KBM-7 (cell line): ENCODE measurements at places on chromosomes 3 and 15.

DNA sequence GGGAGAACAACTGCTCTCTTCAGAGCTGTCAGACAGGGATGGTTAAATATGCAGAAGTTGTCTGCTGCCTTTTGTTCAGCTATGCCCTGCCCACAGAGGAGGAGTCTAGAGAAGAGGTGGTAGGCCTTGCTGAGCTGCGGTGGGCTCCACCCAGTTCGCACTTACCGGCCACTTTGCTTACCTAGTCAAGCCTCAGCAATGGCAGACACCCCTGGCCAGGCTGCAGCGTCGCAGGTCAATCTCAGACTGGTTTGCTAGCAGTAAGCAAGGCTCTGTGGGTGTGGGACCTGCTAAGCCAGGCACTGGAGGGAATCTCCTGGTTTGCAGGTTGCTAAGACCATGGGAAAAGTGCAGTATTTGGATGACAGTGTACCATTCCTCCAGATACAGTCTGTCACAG lies 12.3 kb upstream of the TMEM45A start:
- DNase-seq, result no peak

GRCh38 chr3:25056-25455 lies 171.5 kb upstream of the CHL1 start:
- no peak for DNase-seq

GRCh38 chr3:61547625-61548024 lies 13.7 kb upstream of the PTPRG start:
- no peak for DNase-seq

DNA sequence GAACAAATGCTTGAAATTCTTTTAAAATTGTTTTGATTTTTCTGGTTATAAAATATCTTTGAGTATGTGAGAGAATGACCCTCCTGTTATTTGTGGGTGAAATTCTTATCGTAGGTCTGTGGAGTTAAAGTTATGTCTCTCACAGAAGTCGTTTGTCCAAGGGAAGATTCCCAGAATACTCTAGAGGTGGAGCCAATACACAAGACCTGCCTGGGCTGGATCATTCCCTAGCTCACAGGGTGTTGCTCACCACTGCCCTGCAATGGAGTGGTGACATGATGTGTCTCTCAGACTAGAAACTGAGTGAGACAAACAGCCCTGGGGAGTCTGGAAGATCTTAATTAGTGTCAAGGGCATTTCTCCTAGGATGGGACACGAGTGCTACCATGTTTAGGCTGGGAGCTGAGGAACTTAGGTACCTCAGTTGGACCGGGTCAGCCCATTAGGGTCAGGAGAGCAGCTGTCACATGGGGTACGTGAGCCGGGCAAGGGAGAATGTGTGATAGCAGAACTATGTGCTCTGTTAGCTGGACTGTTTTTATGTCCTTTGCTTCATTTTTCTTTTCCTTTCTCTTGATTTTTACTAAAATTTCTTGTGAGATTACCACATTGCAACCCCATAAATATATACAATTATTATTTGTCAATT lies 53.6 kb upstream of the MYO5C start:
- DNase-seq, result no peak

- no peak for DNase-seq
These were observed 298.6 kb upstream of the ZNF717 start for GRCh38 chr3:76083992-76084391.

- peak; percentile 1 for DNase-seq
These were observed 189.2 kb downstream of the TP63 start for GRCh38 chr3:189820365-189820720.

GRCh38 chr3:140176526-140176925 lies 241.5 kb downstream of the CLSTN2 start:
- no peak for DNase-seq

DNA sequence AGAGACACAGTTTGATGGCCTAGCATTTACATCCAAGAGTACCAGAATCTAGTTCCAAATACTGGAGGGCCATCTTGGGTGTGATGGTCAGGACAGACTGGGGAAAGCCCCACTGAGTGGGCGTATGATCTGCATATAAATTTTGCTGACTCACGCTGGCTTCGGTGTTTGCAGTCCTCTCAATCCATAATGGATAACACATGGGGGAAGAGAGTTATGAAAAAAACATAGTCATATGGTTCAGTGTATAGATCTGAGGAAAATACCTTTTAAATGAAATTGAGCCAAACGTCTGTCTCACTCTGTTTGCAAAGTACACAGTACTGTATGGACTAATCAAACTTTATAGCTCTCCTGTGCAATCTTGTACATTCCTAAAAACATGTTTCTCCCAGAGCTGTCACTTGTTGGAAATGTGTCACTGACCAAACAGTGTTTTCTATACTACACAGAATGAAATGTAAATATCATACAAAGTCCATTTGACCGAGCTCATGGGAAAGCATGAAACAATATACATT lies 125.3 kb upstream of the THBS1 start:
- no peak for DNase-seq

DNA sequence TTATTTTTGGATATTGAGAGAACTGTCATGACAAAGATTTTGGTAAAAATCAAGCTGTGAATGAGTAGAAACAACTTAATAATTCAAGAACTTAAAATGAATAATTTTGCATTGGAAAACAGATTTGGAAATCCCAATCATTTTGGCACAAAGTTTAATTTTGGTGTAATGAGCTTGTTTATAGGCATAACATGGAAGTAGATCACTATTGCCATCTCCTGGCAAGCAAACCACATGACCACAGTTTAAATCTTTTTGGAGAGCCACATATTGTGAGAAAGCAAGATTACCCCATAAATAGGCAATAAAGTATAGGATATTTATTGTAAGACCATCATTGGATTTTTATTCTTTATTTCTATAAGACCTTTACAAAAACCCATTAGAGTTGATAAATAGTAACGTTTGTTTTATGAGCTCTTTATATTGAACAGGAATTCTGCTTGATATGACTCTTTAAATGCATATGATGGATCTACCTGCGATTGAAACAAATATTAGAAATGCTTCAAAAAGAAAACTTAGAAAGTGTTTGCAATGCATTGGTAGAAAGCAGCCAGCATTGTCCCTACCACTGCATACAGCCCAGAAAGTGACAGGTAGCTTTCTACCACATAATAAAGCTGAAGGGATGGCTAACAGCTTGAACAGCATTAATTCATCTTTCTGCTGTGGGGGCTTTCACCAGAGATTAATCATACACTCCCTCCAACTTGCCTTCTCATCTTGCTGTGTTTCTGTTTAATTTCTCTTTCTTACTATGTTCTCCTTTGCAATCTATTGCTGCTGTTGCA lies 766.8 kb downstream of the TBL1XR1 start:
- peak; percentile 32 for DNase-seq

DNA sequence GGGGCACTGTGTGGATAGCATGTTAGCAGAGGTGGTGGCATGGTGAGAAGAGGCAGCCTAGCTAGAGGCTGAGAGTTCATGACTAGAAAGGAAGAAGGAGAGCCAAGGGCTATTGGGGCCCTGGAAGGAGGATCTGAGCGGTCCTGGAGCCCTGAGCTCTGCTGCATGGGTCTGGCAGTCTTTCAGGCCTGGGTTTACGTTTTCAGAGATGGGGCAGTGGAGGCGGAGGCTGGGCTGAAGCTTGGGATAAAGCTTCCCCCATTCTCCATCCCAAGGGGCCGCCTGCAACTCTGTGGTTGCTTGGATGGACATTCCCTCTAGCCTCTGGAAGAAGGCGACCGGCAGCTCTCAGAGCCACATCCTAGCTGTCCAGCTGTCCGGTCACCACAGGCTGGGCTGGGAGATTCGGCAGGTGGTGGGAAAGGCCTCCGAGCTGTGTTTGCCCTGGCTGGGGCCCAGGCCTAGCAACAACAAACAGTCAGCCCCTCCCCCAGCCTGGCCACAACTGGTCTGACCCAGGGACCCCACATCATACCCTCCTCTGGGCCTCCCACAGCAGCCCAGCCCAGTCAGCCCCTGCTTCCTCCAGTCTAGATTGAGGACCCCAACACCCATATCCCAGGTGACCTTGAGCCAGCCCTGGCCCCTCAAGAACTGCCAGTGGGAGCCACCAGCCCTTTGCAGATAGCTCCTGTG lies 1.8 kb upstream of the SLC38A3 start:
- no peak for DNase-seq

DNA sequence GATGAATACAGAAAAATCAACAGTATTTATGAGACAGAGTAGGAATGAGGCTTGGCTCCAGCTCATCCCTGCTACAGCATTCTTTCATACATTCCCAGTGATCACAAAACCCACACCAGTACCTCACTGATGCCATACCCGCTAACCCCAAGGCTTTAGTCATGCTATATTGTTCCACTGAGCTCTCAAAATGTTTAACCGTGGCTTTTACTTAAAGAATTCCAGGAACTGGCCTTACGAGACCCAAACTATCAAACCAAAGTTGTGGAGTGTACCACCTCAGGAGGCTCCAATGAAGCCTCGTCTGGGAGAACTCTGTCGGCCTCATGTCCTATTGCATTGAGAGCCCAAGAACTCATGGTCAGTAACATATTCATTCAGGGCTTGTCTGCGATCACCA lies 278.9 kb downstream of the ULK4 start:
- no peak for DNase-seq

GRCh38 chr3:122755491-122755890 lies 38.1 kb downstream of the HSPBAP1 start:
- no peak for DNase-seq

DNA sequence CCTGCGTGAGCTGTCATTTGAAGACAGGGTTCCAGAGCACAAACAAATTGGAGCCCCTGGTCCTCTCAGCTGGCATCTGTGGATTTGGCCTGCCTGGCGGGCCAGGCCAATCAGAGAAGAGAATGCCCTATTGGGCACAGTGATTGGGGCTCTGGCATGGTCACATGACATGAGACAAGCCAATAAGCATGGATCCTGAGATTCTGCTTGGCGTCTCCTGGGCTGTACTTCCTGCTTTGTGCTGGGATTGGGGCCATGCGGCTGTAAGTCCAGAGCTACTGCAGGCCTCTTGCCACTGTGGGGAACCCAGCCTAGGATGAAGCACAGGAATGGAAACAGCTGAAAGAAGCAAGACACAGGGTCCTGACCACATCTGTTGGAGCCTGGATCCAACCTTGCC lies 121.4 kb downstream of the FBLN2 start:
- no peak for DNase-seq

DNA sequence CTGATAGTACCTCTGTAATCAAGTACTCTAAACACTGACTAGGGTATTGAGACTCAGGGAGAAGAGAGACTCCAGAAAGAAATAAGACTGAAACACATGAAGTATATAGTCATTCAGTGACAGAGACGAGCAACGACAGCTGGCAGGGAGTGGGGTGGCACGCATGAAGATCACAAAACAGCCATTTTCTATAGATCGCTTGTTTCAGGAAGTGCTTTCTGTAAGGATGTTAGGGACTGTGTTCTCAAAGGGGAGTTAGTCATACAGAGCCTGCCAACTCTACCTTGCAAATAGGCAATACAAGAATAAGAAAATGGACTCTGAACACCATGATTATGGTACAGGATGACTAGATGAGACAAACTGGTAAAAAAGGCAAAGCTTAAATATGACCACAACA lies 139.5 kb downstream of the TBL1XR1 start:
- no peak for DNase-seq
